H9 (cell line): ENCODE measurements at places on chromosomes 7 and 10. TPM values are rescaled to one million over a fixed set of nuclear protein-coding genes. Genes with fewer than 3 reads are reported as not detected.

GRCh38 chr10:74460812-74461211 lies 309.8 kb downstream of the ADK start:
- H3K4me3 ChIP-seq, result no peak overlapping the region
- no peaks in the 10 kb centered on the region for H3K27me3 ChIP-seq
- no peak for DNase-seq
- H3K27ac ChIP-seq, result no peak overlapping the region

The ALOX5 gene
- total RNA-seq, result 3.2 and 3.7 TPM in 2 replicates

- H3K4me1 ChIP-seq, result no peaks in the 10 kb centered on the region
- H3K36me3 ChIP-seq, result no peaks in the 10 kb centered on the region
- H3K27ac ChIP-seq, result no peak overlapping the region
- no peak overlapping the region for H3K4me3 ChIP-seq
- H3K27me3 ChIP-seq, result no peaks in the 10 kb centered on the region
These were observed 39.8 kb upstream of the EPC1 start for GRCh38 chr10:32386623-32387260.

DNA sequence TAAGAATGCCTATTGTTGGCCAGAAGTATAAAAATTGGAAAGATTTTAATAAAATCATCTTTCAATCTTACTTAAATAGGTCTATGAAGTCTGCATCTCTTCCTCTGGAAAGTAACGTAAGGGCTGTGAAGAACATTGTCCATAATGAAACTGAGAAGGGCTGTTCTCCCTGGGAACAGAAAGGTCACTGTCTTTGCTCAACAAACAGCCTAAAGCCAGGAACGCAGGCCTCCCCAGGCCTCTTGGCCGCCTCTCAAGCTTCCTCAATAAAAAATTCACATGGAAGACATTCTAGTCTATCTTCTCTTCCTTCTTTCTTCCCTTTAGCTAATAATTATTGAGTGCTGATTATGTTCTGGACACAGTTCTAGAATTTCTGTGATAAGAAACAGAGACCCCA lies 9.1 kb upstream of the IDI2 start:
- no peak for DNase-seq
- no peaks in the 10 kb centered on the region; the same call in 1 of the 2 replicates for H3K4me1 ChIP-seq
- no peaks in the 10 kb centered on the region; the same call in 1 of the 2 replicates for H3K36me3 ChIP-seq
- H3K4me3 ChIP-seq, result no peak overlapping the region
- H3K27me3 ChIP-seq, result no peaks in the 10 kb centered on the region

The SEC31B gene
- total RNA-seq, result 6.3 and 6.6 TPM in 2 replicates

DNA sequence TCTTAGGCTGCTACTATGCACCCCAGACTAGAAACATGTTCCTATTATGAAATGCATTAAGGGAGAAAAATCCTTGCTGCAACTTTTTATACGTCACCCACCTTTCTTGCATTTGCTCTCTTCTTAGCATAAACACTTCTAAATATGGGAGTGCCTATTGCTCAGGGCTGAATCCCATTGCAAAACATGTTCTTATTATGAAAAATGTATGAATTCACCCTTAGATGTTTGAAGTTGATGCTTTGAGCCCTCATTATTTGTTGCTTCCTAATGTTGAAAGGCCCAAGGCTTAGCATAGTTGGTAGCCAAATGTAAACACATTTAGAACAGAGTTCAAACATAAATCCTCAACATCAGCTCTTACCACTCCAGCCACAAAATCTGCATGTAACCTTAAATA lies 52.8 kb downstream of the BMPER start:
- no peaks in the 10 kb centered on the region for H3K36me3 ChIP-seq
- H3K27ac ChIP-seq, result no peak overlapping the region
- H3K4me1 ChIP-seq, result no peaks in the 10 kb centered on the region
- no peak for DNase-seq
- no peak overlapping the region for H3K4me3 ChIP-seq

- H3K4me3 ChIP-seq, result no peak overlapping the region
- H3K36me3 ChIP-seq, result peaks cover 6% of the 10 kb centered on the region
- H3K27ac ChIP-seq, result no peak overlapping the region
- no peaks in the 10 kb centered on the region for H3K27me3 ChIP-seq
- H3K4me1 ChIP-seq, result no peaks in the 10 kb centered on the region
These were observed 55.5 kb downstream of the KLF6 start for GRCh38 chr10:3729397-3729976.

DNA sequence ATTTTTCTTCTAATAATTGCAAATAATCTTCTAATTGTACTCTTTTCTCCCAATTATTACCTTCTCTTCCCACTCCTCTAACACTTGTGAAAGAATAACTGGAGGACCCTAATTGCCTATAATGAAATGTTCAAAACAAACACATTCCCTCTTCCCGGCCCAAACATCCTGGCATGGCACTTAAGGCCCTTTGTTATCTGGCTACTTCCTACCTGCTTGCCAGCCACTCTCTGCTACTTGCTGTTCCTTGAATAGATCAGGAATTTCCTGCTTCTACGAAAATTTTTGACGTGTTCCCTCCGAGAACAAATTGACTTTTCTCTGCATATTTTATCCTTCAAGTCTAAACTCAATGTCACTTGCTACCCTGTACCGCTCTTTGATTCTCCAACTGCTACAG lies 56.1 kb upstream of the NOBOX start:
- H3K36me3 ChIP-seq, result peaks cover 37% of the 10 kb centered on the region
- no peak overlapping the region for H3K4me3 ChIP-seq
- no peak for DNase-seq
- no peaks in the 10 kb centered on the region for H3K4me1 ChIP-seq
- no peak overlapping the region for H3K27ac ChIP-seq

- H3K27ac ChIP-seq, result no peak overlapping the region
- peaks cover 9% of the 10 kb centered on the region for H3K4me1 ChIP-seq
- no peaks in the 10 kb centered on the region; the same call in 2 of the 3 replicates for H3K36me3 ChIP-seq
- H3K4me3 ChIP-seq, result no peak overlapping the region
These were observed 62.2 kb downstream of the ARHGAP22 start for GRCh38 chr10:48542471-48543181.
